HEK293T (cell line): ENCODE measurements at places on chromosomes 6 and 20.
A peak's percentile ranks its signal among the peaks of the same experiment; 100 is the strongest.

DNA sequence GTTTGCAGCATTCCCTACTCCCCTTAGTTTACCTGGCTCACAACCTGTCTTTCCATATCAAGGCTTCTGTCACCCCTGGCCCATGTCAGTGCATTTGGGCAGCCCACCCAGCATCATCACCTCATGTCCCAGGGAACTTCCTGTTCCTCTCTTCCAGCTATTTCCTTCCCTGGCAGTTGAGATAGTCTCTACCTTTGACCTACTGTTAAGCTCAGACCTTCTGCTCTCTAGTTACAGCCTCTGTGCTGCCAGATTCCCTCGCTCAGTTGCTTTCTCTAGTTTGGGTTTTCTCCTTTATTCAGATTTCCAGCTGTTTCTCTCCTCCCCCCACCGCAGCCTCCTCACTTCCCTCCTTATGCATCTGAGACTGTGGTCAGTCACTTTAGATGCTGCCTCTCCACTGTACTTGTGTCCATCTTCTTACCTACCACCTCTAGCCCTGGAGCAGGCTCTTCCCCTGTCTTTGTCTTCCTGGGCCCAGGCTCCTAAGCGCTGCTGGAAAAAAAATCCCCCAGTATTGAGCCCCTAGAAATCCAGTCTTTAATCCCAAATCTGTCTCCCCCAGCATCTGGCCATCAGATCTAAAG, 16.3 kb downstream of the PTPN1 start:
- no peak for DNase-seq

DNA sequence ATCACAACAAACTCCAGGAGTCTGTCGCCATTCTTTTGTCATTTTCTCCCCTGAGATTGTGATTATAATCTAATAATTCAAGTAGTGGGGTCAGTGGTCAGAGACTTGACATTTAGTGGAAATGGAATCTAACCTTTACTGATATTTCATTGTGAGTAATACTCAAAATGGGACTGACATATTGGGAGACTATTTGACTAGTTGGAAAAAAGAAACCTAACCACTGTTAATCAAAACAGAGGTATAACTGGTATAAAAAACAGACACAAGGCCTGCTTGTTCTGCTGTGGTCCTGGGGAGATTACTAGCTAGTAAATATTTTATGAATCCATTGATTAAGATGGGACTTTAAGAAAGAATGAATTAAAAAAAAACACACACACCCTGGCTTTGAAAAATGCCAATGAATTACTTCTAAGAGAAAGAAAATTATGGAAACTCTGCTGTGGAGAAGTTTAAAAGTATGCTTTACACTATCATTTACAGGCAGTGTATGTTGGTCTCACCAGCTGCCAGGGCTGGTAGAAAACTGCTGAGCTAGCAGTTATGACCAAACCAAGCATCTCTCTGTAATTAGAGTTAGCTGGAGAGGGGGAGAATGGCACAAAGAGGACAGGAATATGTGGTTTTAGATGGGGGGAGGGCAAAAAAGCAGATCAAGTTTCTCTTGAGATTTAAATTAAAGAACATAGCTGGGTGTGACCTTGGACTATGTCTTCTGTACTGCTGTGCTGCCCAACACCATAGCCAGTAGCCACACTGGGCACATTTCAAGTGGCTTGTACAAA, 103.7 kb downstream of the FYN start:
- no peak for DNase-seq

DNA sequence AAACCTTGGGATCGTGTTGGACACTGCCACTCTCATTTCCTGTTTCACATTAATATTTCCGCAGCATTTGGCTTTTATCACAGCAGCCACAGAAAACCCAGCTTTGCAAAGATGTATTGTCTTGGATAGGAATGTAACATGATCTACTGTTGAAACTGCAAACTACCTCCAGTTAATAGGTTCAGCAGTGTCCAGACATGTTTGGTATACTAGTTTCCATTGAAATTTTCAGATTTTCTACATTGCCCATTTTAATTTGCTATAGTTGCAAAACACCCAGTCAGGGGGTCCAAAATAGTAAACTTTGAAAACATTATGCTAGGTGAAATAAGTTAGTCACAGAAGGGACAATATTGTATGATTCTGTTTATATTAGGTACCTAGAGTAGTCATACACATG, 3.3 kb downstream of the ANKRD6 start:
- DNase-seq, result no peak

GRCh38 chr6:136571065-136571464, 20.8 kb upstream of the MAP7 start:
- no peak for DNase-seq

- DNase-seq, result no peak
These were observed 118.2 kb downstream of the CD24 start for GRCh38 chr6:106856227-106856874.

DNA sequence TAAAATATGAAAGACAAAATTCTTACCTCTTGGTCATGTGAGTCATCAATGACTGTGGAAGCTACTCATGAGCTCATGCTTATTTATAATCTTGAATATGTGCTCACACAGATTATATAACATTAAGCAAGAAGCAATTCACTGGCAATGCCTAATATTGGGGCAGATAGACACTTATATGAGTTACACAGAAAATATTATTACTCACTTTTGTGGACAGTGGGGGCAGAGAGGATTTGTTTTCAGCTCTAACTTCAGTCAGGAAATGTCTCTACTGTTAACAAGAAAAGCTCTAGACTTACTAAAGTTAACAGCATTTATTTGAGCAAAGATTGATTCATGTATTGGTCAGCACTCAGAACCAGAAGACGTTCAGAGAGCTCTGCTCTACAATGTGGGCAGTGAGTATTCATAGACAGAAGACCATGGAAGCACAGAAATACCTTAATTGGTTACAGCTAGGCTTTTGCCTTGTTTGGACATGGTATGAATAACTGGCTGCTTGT, 85.8 kb upstream of the AHI1 start:
- no peak for DNase-seq

- DNase-seq, result peak; percentile 74
These were observed 118.4 kb downstream of the GRM4 start for GRCh38 chr6:34027445-34027936.

- DNase-seq, result peak; percentile 56
These were observed 658 bp downstream of the RIN2 start for GRCh38 chr20:19758501-19759331.

DNA sequence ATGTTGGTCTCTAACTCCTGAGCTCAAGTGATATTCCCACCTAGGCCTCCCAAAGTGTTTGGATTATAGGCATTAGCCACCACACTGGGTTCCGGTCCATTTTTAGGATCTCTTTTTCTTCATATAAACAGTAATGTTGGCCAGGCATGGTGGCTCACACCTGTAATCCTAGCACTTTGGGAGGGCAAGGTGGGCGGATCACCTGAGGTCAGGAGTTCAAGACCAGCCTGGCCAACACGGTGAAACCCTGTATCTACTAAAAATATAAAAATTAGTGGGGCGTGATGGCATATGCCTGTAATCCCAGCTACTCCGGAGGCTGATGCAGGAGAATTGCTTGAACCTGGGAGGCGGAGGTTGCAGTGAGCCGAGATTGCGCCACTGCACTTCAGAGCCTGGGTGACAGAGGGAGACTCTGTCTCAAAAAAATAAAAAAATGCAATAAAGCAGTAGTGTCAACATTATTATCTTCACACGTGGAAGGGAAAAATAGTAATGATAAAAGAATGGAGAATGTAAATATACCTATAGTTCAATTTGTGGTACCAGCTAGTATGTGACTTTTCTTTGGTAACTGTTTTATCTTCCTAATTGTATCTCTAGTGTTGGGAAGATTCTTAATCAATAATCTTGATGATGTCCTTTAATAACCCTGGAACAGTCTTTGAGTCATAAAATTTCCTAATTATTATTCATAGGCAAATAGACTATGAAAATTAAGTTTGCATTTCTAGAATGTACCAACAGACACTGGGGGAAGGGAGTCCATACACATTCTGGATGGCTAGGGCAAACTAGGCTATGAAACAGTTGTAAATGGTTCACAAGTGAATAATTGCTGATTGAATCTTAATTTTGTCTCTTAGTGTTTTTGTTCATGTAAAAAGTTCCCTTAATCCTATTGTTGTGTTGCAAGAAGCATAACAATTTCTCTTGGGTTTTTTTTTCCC, 3.6 kb downstream of the PARD6B start:
- no peak for DNase-seq

DNA sequence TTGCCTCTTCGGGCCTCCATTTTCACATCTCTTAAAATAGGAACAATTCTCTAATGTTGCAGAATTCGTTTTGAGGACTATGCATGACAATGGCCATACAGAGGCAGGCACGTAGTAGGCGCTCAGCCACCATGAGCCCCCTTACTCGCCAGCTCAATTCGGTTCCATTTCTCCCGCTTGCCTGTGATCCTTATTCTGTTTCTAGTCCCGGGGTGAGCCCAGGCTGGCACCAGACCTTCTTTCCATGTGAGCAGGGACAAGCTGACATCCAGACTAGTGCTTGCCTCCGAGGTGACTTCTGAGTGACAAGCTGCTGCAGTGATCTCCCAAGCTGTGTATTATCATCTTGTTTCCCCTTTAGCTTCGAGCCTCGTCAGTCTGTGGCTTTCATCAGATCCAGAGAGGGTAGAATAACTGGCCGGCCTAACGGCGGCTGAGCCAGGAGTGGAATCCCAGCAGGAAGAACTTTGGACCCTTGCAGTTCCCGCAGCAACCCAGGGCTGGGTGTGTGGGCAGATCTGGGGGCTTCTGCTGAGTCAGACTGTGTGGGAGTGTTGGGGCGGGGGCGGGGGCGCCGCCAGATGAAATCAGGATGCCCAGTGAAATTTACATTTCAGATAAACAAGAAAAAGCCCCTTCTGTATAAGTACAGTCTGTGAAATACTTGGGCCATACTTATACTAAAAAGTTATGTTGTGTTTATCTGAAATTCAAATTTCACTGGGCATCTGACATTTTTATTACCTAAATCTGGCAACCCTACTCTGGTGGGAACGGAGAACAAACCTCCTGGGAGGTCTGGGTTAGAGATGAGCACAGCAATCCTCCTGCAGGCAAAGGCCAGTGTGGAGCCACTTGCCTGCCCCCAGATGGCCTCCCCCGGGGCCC, 10.9 kb downstream of the BANF2 start:
- DNase-seq, result no peak

DNA sequence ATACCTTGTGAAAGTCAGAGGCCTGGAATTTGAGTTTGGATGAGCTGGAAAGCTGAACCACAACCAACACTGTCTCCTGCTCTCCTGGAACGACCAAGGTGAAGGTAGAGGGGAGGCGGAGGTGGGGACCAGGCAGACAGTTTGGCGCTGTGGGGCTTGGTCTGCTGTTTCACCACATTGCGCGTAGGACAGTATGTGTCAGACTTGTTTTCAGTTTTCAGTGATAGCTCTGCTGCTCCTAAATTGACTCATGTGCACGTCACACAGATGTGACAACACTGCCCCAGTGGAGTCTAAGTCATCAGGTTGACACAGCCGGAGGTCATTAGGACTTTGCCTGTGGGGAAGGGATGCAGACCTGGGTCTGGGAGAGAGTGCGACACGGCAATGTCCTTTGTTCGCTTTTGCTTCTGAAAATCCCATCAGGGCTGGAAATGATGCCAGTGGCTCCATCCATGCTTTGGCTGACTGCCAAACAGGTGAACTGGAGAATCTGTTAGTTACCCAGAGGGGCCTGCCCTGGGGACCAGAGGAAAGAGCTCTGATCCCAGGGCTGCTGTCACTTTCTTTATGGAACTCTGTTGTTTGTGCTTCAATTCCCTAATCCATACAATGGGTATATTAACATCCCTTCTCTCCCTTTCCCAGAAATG, 255.5 kb downstream of the CDC5L start:
- DNase-seq, result no peak

- DNase-seq, result no peak
These were observed 77.7 kb downstream of the ASCC3 start for GRCh38 chr6:100803264-100804045.

DNA sequence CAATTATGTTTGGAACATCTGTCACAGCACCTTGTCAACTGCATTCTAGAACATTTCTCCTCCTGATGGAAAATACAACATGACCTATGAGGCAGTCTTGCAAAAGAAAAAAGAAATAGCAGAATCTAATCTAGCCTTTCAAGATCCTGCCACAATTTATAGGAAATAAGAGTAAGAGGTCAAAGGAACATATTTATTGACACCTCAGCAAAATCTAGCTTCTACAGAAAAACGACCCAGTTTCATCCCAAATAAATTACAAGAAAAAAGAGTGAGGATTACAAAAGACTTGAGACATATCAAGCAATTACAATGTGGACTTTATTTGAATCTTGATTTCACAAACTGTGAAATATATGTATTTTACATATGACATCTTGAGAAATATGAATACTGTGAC, 4.2 kb downstream of the FBXO9 start:
- no peak for DNase-seq

DNA sequence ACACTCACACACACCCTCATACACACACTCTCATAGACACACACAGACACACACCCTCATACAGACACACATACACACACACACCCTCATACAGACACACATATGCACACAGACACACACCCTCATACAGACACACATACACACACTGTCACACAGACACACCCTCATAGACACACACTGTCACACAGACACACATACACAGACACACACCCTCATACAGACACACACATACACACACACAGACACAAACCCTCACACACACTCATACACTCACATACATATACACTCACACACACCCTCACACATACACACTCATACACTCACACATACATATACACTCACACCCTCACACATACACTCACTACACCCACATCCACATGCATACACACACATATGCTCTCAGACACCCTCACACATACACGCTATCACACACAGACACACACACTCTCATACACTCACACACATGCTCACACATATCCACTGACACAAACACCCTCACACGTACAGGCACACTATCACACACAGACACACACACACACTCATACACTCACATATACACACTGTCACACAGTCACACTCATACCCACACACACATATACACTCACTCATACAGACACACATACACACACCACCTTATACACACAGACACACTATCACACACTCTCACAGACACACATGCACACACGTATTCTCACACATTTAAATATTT, 9.1 kb downstream of the ADIG start:
- DNase-seq, result no peak

GRCh38 chr6:52538252-52538900, 38.5 kb downstream of the TRAM2 start:
- no peak for DNase-seq

DNA sequence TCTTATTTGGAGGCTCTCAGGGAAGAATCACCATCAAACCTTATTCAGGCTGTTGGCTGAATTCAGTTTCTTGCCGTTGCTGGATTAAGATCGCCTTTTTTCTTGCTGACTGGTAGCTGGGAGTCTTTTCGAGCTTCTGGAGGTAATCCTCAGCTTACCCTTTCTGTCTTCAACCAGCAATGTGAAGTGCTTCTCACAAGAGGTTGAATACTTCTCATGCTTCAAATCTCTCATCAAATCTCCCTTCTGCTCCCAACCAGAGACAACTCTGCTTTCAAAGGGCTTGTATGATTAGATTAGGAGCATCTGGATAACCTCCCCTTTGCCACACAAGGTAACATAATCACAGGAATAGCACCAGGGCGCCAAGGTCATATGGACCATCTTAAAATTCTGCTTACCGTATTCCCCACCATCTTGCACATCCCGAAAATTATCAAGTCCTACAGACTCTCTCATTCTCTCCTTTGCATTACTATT, 137.2 kb downstream of the MOXD1 start:
- DNase-seq, result no peak

- no peak for DNase-seq
These were observed 433.8 kb upstream of the NRSN1 start for GRCh38 chr6:23692184-23692583.

GRCh38 chr6:147808640-147809039, 300.1 kb downstream of the SAMD5 start:
- DNase-seq, result no peak

- DNase-seq, result no peak
These were observed 194.2 kb upstream of the PHACTR1 start for GRCh38 chr6:12522347-12522746.
